ENCODE measurements at places on chromosomes 3 and 15.

DNA sequence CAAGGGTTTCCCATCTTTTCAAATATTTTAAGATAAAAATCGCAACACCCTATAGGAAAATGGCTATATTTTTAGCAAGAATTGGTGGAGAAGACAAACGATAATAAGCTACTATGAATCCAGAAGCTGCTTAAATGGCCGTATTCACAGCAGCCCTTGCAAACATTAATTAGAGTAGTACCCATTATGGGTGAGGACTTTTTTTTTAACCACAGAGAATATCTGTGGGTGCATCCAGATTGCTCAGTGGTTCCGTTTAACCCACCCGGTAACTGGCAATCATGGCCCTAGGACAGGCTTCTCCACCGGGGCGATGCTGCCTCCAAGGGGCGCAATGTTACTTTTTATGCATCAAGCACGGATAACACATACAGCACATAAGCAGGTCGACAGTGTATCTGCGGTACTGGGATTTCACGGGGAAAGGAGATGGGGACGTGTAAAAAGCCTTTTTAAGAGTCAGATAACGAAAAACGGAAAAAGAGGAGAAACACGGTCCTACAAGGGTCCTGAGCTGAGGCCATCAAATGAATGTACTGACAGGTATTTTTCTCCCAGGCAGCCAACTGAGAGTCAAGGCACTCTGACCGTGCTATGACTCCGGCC, 968 bp upstream of the TMEM266 start:
- no peak for DNase-seq

- DNase-seq = no peak
Measured at GRCh38 chr15:58362262-58362922, 69.4 kb upstream of the LIPC start.

DNA sequence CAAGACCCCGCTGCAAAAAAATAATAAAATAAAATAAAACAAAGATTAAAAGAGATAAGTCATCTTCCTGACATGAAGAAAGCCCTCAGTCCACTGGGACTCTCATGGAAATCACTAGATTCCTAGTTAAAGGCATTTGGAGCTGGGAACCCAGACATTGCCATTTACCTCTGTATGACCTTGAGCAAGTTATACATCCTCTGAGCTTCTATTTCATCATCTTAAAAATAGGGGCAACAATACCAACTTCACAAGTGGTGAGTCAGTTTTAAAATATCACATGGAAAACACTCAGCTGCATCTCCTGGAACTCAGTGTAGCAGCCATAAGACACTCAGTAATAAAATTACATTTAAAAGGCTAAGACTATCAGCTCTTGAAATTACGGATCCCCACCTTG, 334.8 kb downstream of the ERC2 start:
- no peak for DNase-seq

DNA sequence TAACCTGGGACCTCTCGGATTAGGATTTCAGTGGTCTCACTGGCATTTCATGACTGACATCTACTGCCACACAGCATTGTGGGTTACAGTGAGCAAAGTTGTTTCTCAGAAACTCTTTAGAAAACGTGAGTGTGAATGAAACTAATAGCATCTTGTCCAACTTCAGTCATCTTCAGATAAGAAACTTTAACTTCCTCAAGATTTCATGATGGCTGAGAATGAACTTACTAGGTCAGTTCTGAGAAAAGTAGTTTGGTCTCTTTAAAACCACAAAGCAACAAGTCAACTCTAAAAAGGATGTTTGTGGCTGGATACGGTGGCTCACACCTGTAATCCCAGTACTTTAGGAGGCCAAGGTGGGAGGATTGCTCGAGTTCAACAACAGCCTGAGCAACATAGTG, 14.2 kb upstream of the HOMER2 start:
- no peak for DNase-seq

DNA sequence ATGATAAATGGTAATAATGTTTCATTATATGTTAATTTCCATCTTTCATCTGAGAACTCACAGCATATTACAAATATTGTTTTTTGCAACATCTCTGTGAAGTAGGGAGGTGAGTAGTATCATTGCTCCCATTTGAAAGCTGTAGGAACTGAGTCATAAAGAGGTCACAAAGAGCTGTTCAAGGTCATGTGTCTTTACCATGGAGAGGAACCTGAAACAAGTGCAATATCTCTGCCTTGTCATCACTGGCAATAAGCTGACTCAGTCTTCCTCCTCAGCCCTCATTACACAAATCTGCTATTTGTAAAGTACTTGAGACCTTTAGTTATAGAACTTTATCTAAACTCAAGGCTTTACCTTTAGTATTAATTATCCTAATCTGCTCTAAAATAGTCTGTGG, 4.4 kb upstream of the ATP13A4 start:
- DNase-seq = no peak

DNA sequence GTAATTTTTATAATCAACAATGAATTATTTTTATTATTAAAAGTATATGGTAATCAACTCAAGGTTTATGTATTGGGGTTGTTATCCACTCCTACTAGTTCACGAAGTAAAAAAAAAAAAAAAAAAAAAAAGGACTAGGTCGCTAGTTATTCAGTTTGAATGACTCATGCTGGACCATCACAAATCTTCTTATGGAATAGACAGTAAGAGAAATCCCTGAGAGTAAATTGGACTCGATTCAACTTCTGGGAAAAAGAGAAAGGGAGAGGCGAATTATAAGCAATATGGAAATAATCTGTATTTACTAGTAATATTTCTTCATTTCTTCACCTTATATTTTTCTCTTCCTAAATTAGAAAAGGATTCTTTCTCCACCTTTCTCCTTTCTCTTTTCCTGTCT, 2.0 kb downstream of the MYEF2 start:
- DNase-seq = no peak

DNA sequence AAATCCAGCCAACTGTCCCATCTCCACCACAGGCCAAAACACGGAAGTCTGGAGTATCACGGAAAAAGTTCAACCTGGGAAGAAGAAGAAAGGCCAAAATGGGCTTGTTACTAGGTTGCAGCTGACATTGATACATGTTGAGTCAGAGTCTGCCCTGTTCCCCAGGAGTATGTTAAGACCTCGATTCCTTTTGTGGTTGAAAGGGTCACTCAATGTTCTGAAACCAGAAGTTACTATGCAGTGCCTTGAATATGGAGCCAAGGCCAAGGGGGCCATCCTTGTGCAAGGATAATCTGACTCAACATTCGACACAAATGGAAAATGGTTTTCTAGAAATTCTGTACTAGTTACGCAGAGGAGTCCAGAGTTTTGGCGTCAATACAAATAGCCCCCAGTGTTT, 104.2 kb downstream of the DGKG start:
- DNase-seq = no peak
